ENCODE measurements at places on chromosomes 7 and 10. TPM values are rescaled to one million over a fixed set of nuclear protein-coding genes. Genes with fewer than 3 reads are reported as not detected.

GRCh38 chr7:11328309-11328708, 354.6 kb downstream of the PHF14 start:
- no peak for DNase-seq

DNA sequence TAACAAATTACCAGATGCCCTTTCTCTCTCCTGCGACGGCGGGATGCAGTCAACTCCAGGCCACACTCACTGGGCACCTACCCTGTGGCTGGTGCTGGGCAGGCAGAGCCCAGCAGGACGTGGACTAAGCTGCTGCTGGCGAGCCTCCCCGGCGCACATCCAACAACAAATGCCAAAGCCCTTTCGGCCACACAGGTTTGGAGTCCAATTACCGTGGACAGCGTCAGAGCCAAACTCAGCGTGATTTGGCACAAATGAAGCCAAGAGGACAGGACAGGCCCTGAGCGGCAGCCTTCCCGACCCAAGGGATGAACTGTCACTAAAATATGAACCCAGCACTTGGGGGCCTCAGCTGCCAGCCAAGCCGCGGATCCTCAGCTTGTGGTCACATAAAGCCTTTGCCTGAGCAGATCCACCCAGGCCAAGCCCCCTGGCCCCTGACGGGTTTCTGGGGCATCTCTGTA, 28.4 kb downstream of the DAGLB start:
- DNase-seq, result no peak

DNA sequence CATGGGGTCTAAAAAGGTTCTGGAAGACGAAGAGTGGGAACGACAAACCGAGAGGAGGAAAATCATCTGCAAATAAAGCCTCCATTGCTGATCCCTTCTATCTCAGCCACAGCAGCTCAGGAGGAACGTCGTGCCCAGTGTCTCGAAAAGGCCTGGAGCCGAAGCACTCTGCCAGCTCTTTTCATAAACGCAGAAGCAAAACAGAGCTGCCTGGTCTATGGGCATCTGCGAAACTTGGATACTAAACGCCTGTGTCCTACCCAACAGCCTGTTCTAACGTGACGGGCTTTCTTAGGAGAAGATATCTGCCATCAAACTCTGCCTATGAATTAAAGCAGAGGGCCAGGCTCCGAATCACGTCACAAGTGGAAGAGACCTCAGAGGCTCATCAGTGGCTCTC, 68.7 kb downstream of the GNA12 start:
- no peak for DNase-seq

GRCh38 chr7:90671571-90671970, 75.5 kb downstream of the CDK14 start:
- DNase-seq, result no peak

GRCh38 chr10:110279407-110279986, 25.2 kb downstream of the SMNDC1 start:
- peak; percentile 39 for DNase-seq

DNA sequence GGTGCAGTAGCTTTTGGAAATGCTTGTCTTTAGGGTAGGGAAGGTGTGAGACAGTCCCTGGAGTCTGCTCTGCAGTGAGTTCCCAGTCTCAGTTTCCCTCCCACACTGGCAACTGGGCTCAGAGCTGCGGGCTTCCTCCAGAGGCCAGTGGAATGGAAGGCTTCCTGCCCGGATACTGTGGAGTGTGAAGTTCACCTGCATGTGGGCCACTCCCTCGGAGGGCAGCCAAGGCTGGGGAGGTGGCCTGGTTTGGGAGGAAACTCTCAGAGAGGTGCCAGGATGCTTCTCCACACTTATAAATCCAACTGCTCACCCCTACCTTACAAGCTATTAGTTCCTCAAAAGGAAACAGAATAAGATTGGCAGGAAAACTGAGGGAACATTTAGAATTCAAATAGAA, 18.1 kb upstream of the UBE2H start:
- peak; percentile 69 for DNase-seq

DNA sequence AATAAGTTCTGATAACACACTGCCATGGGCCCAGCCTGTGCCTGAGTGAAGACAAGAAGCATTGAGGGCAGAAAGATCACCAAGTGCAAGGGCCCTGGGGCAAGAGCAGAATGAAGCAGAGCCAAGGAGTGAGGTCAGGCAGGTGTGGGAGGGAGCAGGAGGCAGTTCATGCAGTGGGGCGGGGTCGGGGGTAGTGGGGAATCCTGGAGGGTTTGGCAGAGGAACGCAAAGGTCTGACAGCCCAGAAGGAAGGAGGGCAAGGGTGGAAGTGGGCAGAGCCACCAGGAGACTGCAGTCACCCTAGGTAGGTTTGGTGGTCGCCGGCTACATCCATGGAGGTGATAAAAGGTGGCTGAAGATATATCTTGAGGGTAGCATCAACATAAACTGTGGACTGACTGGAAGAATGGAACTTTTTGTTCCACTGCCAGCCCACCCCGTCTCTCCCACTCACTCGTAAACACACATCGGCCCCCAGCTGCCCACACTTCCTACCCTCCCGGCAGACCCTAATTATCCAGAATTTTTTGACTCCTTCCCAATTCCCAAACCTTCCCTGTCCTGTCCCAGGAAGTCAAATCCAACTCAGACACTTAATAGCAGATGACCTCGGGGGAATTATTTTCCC, 172.4 kb downstream of the ARHGAP12 start:
- no peak for DNase-seq

DNA sequence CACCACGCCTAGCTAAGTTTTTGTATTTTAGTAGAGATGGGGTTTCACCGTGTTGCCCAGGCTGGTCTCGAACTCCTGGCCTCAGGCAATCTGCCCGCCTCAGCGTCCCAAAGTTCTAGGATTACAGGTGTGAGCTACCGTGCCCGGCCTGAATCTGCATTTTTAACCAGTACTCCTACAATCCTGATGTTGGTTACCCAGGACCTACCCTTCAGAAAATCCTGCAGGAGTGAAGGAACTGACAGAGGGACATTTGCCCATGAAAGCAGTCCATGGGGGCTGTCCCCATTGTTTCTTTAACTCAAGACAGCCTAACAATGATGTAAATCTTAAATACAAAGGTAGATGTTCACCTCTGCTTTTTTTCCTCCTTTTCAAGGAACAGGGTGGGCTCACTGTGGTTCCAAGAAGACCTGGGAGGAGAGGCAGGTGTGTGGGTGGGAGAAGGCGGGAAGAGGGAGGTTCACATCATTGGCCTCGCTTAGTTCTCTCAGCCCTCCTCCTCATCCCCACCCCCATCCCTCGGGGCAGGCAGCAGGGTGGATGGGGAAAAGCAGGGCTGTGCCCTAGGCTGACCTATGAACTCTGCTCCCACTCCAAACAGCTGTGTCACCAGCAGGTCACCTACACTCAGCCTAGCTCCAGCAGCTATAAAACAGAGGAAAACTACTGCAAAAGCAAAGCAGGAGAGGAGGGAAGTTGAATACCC, 13.5 kb downstream of the LRRC20 start:
- no peak for DNase-seq

DNA sequence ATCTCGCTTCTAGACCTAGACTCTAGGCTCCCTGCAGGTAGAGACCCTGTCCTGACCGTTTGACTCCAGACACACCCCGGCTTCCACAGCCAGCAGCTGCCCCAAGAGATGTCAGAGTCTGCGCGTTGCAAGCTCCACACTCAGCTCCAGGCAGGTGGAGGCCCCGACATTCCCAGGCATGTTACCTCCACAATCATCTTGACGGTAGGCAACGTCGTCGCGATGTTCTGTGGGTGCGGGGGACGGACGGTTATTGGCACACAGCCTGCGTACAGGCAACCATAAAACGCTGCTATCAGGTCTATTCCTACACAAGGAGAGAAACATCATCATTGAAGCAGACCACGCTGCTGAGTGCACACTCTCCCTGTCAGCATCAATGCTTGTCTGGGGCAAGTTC, 213.2 kb downstream of the ZMYND11 start:
- no peak for DNase-seq

DNA sequence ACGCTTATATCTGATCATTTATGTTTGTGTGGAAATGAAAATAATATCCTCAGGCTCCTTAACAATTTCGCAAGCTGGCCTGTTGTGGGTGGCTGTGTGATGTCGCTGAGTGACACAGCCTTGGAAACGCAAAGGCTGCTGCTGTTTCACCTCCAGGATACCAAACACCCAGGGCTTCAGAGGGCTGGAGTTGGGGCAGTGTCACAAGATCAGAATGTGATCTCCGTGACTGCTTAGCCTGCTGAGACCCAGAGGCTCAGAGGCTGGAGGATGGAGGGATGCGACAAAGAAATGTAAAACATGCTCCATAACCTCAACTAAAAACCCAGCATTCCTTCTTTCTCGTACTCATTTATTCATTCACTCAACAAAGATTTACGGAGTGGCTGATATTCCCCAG, 37.2 kb upstream of the BMPER start:
- no peak for DNase-seq

DNA sequence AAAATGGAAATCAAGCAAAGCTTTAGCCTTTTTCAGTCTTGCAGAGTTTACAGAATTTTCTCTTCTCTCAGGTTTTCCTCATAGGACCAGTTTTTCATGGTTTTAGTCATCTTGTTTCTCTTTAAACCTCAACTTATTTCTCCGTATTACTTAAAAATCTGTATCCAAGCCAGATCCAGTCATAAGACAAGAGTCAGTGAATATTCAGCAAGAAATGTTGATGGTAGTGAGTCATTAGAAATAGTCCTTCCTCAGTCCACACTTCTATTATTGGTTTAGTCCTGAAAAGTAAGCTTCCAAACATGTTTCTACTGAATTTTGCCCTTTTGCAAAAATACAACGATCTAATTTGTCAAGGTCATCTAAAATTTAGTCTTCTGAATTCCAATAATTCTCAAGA, 107.0 kb downstream of the VIM start:
- DNase-seq, result no peak

DNA sequence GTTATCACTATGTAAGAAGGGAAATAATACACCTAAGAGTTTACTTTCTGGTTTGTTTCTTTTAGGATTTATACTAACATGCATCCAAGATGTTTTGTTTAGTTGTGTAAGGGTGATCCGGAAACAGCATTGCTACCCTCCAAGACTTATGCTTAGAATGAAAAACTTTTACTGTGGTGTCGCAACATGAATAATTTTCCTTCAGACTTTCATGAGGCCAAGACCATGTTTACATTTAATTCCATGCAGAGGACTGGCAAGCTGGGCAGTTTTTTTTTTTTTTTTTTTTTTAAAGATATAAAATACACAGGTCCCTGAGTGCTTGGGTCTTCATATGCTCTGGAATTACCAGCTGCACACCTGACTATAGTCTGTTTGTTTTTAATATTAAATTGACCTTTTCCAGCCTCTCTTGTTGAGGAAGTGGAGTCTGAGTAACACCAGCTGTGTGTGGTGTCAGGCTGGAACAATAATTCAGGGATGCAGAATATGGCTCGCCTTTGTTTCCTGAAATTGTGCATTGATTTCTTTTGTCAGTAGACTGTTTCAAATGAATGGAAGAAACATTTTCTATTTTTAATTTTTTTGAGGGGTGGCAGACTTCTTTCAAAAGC, 81.7 kb downstream of the ST7 start:
- no peak for DNase-seq

GRCh38 chr10:62268399-62269114, at the start of gene RTKN2:
RTKN2 (minus strand) TSS chr10:62268844; CDS start chr10:62268610, 234 bp downstream.
- DNase-seq, result peak; percentile 90

GRCh38 chr10:82267960-82268359, 393.0 kb downstream of the NRG3 start:
- no peak for DNase-seq

- DNase-seq, result no peak
These were observed 27.3 kb downstream of the MDFIC start for GRCh38 chr7:114949231-114949630.

DNA sequence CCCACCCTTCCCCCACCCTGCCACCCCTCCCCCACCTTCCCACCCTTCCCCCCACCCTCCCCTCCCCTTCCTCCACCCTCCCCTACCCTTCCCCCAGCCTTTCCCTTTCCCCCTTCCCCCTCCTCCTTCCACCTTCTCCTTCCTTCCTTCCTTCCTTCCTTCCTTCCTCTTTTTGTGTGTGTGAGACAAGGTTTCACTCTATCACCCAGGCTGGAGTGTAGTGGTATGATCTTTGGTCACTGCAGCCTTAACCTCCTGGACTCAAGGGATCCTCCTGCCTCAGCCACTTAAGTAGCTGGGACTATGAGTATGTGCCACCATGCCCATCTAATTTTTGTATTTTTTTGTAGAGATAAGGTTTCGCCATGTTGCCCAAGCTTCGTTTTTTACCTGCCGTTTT, 35.2 kb downstream of the CYP17A1 start:
- no peak for DNase-seq

- DNase-seq, result no peak
These were observed 18.7 kb downstream of the NEURL1 start for GRCh38 chr10:103512166-103512565.

- DNase-seq, result no peak
These were observed 30.6 kb upstream of the DLD start for GRCh38 chr7:107860279-107860961.

DNA sequence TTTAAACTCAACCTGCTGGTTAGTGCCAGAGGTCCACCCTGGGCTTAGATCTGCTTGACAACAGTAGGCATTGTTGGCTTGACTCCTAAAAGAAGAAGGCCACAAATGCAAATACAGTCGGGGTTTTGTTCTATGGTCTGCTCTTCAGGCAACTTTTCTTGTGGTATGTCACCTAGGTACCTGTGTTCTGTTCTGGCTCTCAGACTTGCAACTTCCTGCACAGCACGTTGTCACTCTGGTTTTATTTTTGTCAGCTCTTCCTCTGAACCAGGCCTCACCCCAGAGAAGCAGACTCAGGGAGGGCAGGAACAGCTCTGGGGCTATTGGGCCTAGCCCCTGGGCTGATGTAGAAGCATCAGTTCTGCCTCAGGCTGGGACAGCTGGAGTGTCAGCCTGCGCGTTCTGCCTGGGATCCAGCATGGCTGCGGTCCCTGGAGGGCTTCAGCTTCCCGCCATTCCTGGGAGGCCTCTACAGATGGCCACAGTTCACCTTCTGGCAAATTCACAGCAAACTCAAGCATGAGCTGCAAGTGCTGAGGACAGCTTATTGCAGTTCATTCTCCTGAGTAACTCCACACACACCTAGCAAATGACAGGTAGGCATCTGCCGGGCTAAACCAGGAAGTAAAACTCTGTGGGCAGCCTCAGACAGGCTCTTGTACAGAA, 11.0 kb upstream of the PDCD4 start:
- no peak for DNase-seq

DNA sequence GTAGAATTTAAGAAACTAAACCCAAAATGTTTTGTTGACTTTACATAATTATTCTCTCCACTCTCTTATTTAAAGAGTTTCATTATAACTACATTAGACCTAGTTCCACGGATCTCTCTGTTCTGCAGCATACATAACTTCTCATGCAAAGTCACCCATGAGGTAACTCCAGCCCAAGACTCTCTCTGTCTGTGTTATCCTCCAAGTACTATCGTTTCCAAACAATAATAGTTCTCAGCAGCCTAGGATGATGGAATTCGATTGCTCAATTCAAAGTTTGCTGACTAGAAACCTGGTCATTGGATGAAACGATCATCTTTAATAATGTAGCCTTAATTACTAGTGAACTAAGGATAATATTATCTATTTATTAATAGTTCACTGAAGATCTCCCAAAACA, 203.1 kb upstream of the PTN start:
- DNase-seq, result no peak

The GHRHR gene
- not detected for total RNA-seq

The UPK3B gene
- 16.8 TPM for total RNA-seq

The PPP1R9A gene
- total RNA-seq, result 11.5 TPM

The GJD4 gene
- not detected for total RNA-seq

The CELF2 gene
- not detected for total RNA-seq

All from PC-9 (cell line).